ENCODE measurements at places on chromosomes 6 and 20. TPM values are rescaled to one million over a fixed set of nuclear protein-coding genes. Genes with fewer than 3 reads are reported as not detected.

Gene EPB41L1
- total RNA-seq, result 33.1 TPM

Gene TMEM74B
- total RNA-seq, result 4.8 TPM

Gene C20orf144
- total RNA-seq, result 0.66 TPM

Gene PSMB9
- total RNA-seq, result not detected

Gene SERPINB1
- 5.6 TPM for total RNA-seq

Gene NTSR1
- total RNA-seq, result 1.4 TPM

Gene PRRT1
- total RNA-seq, result not detected

Gene SOBP
- 3.1 TPM for total RNA-seq

Gene ARMH2
- not detected for total RNA-seq

DNA sequence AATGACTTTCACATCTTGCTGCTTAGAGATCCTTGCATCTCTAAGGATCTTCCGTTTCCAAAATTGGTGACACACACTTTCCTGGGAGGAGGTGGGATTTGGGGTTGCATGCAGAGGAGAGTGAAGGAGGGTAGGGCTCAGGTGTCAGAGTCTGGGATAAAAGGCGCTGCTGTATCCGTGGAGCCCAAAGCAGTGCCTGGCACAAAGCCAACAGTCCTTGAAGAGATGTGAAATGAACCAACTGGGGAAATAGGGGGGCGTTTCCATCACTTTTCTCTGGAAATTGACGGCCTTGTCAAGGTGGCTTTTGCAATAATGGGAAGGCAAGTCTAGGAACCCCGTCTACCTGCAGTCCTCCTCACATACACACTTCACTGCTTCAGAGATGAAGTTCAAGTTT is 59.5 kb upstream of the NELFCD start:
- H3K4me1 ChIP-seq, result no peaks in the 10 kb centered on the region
- H3K27me3 ChIP-seq, result no peaks in the 10 kb centered on the region
- H3K36me3 ChIP-seq, result no peaks in the 10 kb centered on the region
- H3K4me3 ChIP-seq, result no peak overlapping the region
- DNase-seq, result no peak
- no peak overlapping the region for H3K27ac ChIP-seq

DNA sequence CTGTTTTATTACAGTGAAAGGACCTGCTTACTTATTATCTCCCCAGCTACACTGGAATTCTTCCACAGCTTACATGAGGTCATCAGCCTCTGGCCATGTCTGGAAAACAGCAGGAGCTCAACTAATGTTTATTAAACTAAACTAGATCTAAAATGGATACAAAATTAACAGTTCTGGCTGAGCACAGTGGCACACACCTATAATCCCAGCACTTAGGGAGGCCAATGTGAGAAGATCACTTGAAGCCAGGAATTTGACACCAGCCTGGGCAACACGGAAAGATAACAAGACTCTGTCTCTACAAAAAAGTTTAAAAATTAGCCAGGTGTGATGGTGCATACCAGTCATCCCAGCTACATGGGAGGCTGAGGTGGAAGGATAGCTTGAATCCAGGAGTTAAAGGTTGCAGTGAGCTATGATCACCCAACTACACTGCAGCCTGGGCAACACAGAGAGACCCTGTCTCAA is 220.8 kb upstream of the MARCKS start:
- no peaks in the 10 kb centered on the region for H3K27me3 ChIP-seq
- H3K4me3 ChIP-seq, result no peak overlapping the region
- no peak for DNase-seq

DNA sequence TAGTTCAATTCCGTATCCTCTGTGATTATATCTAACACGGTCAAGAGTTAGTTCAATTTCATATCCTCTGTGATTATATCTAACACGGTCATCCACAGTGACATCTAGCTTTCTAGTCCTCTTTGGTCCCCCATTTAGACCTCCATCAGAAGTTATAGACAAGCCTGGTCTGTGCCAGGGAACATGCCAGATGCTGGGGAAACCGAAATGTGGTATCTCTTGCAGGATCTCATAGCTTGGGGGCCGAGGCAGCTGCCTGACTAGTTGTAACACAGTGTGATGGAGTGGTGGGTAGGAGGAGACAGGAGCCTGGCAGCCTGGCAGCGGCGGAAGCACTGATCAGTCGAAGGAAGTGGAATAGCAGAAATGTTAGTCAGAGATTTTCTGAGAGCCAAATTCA is 13.8 kb upstream of the SMOC2 start:
- H3K4me3 ChIP-seq, result no peak overlapping the region
- H3K4me1 ChIP-seq, result peaks cover 8% of the 10 kb centered on the region
- H3K27me3 ChIP-seq, result no peaks in the 10 kb centered on the region
- H3K36me3 ChIP-seq, result no peaks in the 10 kb centered on the region
- H3K27ac ChIP-seq, result no peak overlapping the region

- no peak for DNase-seq
- no peaks in the 10 kb centered on the region for H3K36me3 ChIP-seq
- H3K27me3 ChIP-seq, result no peaks in the 10 kb centered on the region
- H3K4me1 ChIP-seq, result no peaks in the 10 kb centered on the region
- no peak overlapping the region for H3K4me3 ChIP-seq
These were observed 17.6 kb downstream of the IL22RA2 start for GRCh38 chr6:137155830-137156229.

DNA sequence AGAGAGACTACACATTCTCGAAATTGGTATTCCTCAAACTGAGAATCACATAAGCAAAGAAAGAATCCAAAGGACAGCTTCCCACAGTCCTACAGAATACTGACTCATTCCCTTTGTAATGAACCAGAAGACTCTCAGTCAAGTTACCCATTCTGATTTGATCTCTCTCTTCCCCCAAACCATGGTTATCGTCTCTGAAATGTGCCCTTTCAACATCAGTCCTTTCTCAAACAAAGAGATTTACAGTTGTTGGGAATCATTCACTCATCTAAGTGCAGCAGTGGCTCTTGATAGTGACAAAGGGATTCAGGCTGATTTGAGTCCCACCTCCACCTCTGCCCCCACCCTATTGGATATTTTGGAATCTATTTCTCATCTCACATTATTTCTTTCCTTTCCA is 15.0 kb upstream of the RSPO3 start:
- H3K4me3 ChIP-seq, result no peak overlapping the region
- H3K27ac ChIP-seq, result no peak overlapping the region
- no peaks in the 10 kb centered on the region for H3K36me3 ChIP-seq

GRCh38 chr6:81900616-81901015 is 148.1 kb upstream of the TENT5A start:
- no peak overlapping the region for H3K4me3 ChIP-seq
- H3K4me1 ChIP-seq, result peaks cover 8% of the 10 kb centered on the region
- DNase-seq, result no peak

DNA sequence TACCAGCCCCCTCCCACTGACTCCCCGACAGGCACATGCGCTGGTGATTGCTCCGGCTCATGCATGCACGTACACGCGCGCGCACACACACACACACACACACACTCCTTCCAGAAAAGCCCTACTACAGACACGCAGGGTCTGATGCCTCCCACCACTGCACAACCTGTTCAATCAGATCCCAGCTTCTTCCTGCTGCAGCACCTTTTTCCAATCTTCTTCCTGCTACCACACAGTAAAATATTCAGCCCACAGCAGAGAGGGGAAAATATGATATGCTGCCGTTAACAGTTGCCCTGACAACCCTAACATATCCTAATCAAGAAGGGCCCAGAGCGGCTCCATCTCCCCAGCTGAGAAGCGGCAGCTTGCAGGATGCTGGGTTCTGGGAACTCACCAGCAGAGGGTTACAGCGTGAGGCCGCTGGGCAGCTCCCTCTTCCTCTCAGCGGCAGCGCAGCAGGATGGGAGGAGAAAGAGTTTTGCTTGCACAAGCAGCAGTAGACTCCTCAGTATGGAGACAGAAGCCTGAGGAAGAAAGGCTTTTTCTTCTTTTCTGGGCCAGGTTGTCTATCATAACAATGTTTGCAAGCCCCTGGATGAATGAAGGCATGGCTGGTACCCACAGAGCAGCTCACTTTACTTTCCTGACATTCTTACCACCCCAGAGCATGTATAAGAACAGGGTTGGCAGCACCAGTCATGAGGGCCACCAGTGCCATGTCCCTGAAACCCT is 23.9 kb downstream of the MAP7 start:
- H3K4me3 ChIP-seq, result no peak overlapping the region
- H3K27ac ChIP-seq, result peak overlapping the region; percentile 36
- peaks cover 69% of the 10 kb centered on the region for H3K4me1 ChIP-seq
- H3K27me3 ChIP-seq, result no peaks in the 10 kb centered on the region

GRCh38 chr20:661474-662270 is 8.7 kb upstream of the SRXN1 start:
- no peaks in the 10 kb centered on the region for H3K36me3 ChIP-seq
- H3K27ac ChIP-seq, result no peak overlapping the region
- DNase-seq, result peak; percentile 58
- H3K27me3 ChIP-seq, result peaks cover 55% of the 10 kb centered on the region

- no peak overlapping the region for H3K27ac ChIP-seq
- H3K4me3 ChIP-seq, result no peak overlapping the region
- no peak for DNase-seq
- H3K4me1 ChIP-seq, result no peaks in the 10 kb centered on the region
These were observed 19.3 kb upstream of the RGS17 start for GRCh38 chr6:153150371-153150751.

DNA sequence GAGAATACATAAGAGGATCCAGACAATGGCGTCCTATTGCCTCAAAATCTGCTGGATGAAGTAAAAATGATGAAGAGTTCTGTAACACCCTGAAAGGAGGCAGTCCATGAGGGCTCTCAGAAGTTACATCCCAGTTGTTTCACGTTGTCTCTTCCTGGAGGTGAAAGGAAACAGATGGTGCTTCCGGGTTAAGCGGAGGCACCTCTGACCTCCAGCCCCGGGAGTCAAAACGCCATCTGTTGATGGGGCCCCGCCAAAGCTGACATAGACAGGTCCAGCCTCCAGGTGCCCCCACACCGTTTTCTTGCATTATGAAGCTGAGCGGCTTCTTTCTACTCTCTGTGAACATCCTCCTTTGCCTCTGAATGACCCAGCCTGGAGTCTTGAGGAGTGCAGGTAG is 9.5 kb downstream of the SEMG2 start:
- no peaks in the 10 kb centered on the region for H3K27me3 ChIP-seq
- H3K4me3 ChIP-seq, result no peak overlapping the region
- no peaks in the 10 kb centered on the region for H3K36me3 ChIP-seq
- DNase-seq, result peak; percentile 4
- no peak overlapping the region for H3K27ac ChIP-seq
- no peaks in the 10 kb centered on the region for H3K4me1 ChIP-seq

DNA sequence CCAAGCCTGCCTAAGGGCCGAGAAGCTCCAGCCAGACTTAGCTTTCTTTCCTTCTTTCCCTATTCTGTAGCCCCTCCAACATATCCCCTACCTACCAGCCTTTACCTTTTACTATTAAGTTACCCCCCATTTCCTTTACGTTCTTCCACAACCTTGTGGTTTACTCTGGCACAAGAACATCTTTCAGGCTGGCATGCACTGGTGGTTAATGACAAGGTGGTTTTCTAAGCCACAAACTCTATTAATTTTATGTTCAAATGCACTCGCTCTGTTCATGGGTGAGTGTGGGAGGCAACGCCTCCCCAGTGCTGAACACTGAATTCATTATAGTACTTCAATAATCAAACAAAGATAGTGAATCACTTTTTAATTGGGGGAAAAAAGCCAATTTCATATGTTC is 64.4 kb downstream of the TRERF1 start:
- H3K4me1 ChIP-seq, result peaks cover 25% of the 10 kb centered on the region
- no peak overlapping the region for H3K4me3 ChIP-seq
- no peaks in the 10 kb centered on the region for H3K27me3 ChIP-seq
- no peaks in the 10 kb centered on the region for H3K36me3 ChIP-seq
- H3K27ac ChIP-seq, result no peak overlapping the region
- no peak for DNase-seq

DNA sequence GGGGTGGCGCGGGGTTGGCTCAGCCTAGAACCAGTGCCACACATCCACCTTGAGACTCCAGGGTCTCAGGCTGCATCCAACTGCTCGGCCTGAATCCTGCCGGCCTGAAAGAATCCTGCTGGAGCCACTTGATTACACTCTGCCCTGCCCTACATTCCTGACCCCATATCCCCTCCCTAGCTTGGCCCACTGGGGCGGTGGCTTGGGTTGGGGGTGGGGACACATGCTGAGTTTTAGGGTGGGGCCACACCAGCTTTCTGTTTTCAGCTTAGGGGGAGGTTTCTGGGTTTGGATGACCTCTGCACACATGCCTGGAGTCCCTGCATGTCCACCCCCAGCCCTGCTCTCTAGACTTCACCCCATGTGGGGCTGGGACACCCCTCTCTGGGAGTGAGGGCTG is 6.8 kb downstream of the ITPR3 start:
- peaks cover 33% of the 10 kb centered on the region for H3K4me1 ChIP-seq
- H3K4me3 ChIP-seq, result no peak overlapping the region
- H3K27me3 ChIP-seq, result peaks cover 1% of the 10 kb centered on the region
- 0 out of 2 replicates have a peak, but pooled peaks cover 5% of the 10 kb centered on the region for H3K36me3 ChIP-seq
- no peak for DNase-seq
- H3K27ac ChIP-seq, result no peak overlapping the region

GRCh38 chr6:116060572-116061283 is at the start of gene FRK:
Gene FRK, minus strand, starts transcription at chr6:116060891. Its CDS starts 580 bp downstream, at chr6:116060311.
- peaks cover 9% of the 10 kb centered on the region for H3K4me1 ChIP-seq
- no peak within 1 kb of the TSS for H3K4me3 ChIP-seq
- no peaks in the 10 kb centered on the region for H3K27me3 ChIP-seq
- peak; percentile 49 for DNase-seq
- no peak within 1 kb of the TSS for H3K27ac ChIP-seq

- no peak overlapping the region for H3K27ac ChIP-seq
- no peak overlapping the region for H3K4me3 ChIP-seq
- no peaks in the 10 kb centered on the region for H3K36me3 ChIP-seq
- DNase-seq, result no peak
These were observed 382.9 kb downstream of the PRKN start for GRCh38 chr6:162344646-162345010.

- H3K4me1 ChIP-seq, result no peaks in the 10 kb centered on the region
- H3K27me3 ChIP-seq, result no peaks in the 10 kb centered on the region
- no peak for DNase-seq
These were observed 44.1 kb downstream of the MAK start for GRCh38 chr6:10794239-10794638.

DNA sequence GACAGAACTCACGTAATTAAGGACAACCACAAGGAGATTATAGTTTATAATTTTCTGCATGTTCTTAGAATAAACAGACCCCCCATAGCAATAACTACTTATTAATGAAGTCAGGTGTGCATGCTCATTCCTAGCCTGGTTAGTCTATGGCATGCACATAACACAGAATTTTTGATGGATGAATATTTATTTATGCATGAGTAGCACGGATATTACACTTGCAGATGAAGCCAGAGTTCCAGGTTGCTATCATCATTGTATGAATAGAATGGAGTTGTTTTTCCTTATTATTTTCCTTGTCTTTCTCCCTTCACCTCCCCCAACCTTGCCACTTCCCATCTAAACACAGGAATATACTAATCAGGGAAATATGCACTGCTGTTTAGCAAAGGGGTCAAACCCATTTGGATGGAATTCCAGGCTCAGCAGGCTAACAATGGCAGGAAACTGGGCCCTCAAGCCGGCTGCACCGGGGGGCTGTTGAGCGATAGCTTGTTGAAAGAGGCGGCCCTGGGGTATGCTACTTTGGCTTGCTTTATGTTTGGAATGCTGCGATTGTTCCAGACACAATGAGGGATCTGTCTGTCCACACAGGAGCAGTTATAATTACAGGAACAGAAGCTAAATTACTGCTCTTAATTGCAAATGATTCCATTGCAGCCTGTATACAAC is 112.6 kb downstream of the TMEM170B start:
- peak; percentile 90 for DNase-seq
- peaks cover 30% of the 10 kb centered on the region for H3K4me1 ChIP-seq
- no peak overlapping the region for H3K4me3 ChIP-seq
- H3K27ac ChIP-seq, result peak overlapping the region; percentile 95
- H3K27me3 ChIP-seq, result no peaks in the 10 kb centered on the region

Data from GM23338 (cell line).